CD4-positive, alpha-beta T cell treated with Interleukin-10 for 1 hour (primary cell): ENCODE measurements at places on chromosomes 3 and 15.

DNA sequence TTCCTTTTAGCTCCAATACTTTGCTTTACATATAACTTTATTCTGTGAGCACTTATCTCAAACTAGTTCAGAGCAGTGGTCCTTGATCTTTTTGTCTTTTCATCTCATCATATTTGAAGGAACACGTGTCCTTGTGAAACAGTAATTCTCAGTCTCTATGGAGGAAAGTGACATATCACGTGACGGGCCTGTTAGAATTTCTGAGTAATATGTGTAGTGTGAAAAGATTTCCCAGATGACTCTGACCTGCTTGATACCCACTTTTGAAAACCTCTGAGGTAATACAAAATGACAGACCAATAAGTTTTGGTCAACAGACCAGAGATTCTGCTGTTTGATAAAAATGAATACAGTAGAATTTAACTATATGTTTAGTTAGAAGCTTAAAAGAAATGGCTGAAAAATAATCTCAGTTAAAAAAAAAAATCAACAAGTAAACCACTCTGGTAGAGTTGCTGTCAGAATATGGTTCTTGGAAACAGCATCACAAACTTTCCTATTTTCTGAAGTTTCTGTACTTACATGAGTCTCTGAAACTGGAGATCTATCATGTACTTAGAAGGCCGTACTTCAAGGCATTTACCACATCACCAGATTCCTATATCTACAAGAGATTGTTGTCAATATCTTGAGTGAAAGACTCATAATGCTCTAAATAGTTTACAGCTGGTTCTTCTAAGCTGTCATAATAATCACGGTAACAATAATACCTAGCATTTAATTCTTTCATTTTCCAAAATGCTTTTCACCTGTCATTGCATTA is 590.2 kb upstream of the TBL1XR1 start:
- DNase-seq = peak; percentile 12

DNA sequence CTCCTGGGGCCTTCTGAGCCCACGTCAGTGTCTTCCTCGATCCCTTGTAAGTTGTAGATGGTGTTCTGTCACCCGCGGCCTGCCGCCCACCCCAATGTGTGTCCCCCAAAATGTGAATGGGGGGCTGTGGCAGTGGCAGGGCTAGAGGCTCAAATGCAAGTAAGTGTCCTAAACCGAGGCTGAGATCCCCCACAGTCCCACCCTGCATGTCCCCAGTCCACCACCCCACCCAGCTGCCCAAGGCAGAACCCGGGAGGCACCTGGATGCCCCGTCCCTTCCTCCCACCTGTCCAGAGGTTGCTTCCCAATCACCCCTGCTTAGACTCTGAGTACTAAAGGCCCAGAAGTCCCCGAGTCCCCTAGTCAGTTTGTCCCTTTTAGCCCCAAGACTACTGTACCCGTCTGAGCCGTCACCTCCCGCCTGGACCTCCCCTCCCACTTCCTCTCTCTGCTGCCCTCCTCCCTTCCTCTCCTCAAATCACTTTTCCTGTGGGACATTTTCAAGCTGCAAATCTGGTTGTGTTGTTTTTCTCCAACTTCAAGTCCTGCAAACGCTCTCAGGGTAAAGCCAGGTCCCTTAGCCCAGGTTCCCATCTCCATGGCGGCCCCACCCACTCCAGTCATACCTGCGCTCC is 11.8 kb upstream of the PLXND1 start:
- no peak for DNase-seq

GRCh38 chr3:83514130-83514914 is 1444.5 kb upstream of the CADM2 start:
- DNase-seq = no peak

- no peak for DNase-seq
Measured at GRCh38 chr15:36666228-36666905, 86.9 kb downstream of the CDIN1 start.

DNA sequence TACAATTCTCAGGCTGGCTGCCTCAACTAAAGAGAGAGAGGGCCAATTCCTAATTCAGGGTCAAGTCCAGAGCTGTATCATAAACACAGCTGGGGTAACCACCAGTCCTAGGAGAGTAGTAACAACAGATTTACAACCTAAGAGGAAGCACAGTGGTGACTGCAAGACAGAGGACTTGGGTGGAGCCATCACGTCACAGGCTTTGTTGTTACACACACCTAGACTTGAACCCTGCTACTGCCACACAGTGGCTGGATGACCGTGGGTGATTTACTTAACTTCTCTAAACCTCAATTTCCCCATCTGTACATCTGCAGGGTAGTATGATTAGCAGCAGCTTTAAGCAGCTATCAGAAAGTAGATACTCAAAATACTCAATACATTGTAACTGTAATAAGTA is 78.6 kb downstream of the MYLK start:
- DNase-seq = no peak

DNA sequence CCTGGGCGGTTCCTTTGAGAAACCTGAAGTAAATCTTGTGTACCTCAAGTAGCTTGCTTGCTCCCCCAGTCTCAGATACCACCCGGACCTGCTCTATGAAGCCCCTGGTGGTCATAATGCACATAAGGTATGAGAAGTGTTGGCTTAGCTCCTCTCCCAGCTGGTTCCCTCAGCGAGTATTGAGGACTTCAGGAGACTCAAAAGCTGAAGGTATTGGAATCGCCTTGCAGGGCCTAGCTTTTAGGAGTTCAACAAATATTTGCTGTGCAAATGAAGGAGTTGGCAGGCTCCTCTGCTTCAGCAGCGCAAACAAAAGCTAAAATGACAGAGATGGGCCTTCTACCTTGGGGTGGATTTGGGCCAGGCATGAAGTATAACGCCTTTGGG is 1.7 kb downstream of the CMTM8 start:
- DNase-seq = peak; percentile 64

DNA sequence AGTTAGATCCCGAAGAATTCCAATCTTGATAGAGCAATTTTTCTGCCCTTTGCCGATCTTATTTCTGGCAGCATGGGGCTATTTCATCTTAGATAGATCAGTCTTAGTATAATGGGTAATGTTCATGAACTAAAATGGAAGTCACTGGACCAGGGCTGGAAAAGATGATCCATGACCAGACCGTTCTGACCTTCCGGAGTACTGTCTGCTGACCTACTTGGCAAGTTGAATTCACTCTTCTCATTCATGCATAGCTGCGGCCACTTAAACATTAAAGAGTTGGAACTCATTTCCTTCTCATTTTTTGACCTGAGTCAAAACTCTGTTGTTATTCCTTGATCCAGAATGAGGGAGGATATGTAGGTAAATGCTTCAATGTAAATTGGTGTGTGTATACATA is 32.5 kb downstream of the GMNC start:
- no peak for DNase-seq
